ENCODE measurements at places on chromosomes 16 and 17. TPM values are rescaled to one million over a fixed set of nuclear protein-coding genes. Genes with fewer than 3 reads are reported as not detected.

Gene G6PC1
- not detected for polyA plus RNA-seq

DNA sequence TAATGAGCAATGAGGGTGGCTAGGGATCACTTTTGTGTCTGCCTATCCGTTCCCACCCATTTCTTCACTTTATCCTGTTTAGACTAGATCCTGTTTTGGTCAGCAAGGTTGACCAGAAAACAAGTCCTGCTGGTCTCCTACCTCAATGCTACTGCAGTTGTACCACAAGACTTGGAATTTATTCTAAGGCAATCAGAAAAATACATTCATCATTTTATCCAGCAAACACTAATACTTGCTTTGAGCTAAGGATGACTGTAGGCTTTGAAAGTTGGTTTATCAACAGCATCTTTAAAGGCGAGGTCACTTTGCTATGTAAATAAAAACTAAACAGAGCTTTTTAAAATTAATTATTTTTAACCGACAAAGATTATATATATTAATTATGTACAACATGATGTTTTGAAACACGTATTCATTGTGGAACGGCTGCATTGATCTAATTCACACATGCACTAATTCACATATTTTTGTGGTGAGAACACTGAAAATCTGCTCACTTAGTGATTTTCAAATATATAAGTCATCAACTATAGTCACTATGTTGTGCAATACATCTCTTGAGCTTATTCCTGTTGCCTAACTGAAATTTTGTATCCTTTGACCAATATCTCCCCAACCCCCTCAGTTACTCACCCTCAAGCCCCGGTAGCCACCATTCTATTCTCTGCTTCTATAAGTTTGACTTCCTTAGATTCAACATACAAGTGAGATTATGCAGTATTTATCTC lies 125.9 kb upstream of the HS3ST3A1 start:
- peak; percentile 36 for DNase-seq

DNA sequence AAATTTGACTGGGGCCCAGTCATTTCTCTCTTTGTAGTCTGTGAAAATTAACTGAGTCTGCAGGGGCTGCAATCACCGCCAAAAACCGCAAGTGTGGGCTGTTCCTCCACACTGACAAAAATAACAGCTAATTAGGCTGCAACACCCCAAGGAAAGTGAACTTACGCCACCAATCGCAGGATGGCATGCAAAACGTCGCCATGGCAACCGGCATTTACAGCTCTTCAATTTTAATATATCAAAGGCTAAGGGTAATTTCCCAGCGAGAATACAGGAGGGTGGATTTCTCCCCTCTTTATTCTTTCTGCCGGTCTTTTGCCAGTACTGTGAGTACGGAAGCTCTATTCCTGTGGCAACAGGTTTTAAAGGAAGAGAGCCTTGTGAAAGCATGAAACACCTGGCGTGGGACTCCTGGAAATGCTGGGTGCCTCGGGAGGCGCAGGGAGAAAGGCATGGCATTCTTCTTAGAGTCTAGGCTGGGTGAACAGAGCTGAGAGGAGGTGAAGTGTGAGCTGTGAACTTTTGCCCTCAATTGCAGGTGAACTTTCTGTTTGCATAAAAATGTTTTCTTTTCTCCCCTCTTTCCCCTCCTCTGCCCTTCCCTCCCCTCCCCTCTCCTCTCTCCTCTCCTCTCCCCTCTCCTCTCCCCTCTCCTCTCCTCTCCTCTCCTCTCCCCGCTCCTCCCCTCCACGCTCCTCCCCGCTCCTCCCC lies 399.7 kb downstream of the XYLT1 start:
- no peak for DNase-seq

Gene CDRT15L2
- not detected for polyA plus RNA-seq

Gene MKS1
- polyA plus RNA-seq: 14.1 TPM

GRCh38 chr17:27805520-27806146 lies 5.3 kb upstream of the NOS2 start:
- DNase-seq: peak; percentile 21

DNA sequence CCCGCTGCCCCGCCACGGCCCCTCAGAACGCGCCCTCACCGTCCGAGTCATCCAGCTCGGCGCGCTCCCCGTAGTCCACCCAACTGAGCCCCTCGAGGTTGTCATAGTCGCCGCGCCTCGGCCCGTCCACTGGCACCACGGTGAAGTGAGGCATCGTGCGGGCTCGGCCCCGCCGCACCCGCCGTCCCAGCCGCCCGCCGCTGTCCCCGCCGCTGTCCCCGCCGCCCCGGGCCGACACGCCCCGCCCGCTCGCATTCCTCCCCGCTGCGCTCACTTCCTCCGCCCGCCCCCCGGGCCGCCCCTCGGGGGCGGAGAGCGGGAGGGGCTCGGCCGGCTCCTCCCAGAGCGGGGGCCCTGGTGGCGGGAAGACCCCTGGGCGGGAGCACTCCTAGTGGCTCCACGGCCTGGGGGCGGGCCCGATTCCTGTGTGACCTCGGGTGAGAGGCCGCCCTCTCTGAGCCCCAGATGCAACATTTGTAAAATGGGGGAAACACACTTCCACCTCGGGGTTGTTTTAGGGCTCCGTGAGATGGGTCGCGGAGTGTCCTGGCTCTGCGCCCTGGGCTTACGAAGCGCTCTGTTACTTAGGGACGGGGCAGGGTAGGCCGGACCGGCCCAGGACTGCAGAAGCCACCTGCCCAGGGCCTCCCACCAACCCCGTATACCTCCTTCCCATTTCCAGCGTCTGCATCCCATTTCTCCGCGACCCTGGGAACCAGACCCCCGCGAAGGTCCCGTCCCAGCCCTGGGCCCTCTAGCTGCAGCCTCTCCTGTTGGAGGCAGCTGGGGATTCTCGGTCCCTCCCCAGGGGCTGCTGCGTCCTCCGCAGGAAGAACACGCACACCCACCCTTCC lies at the start of gene SLC12A4:
TSS of gene SLC12A4 (minus strand) at position 238 of the 854 bp plus-strand sequence. CDS start at position 154, 84 bp downstream.
- peak; percentile 18 for DNase-seq

GRCh38 chr16:64375391-64375980 lies 746.4 kb downstream of the CDH11 start:
- no peak for DNase-seq

GRCh38 chr17:81733507-81734404 lies 21.7 kb downstream of the SLC25A10 start:
- DNase-seq: no peak

DNA sequence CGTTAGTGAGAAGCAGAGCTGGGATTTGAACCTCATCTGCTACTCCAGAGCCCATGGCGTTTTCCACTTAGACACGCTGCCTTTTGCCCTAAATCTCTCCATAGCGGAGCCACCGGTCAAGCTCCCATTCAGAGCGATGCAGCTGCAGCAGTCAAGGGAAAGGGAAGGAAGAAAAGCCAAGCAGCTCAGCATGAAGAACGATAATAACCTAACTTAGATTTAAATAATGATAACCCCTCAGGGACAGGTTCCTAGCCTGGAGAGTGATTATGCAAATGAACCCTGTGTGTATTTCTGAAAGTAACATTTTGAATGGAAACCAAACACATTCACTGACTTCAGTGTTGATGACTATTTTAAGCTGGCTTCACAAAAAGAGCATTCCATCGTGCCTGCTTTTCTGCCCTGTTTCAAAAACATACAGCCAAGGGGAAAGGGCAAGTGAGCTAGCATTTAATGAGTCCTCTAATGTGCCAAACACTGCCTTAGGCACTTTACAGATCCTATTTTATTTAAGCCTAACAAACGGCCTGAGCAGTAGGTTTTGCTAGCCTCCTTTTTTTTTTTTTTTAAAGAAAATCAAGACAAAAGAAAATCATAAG lies 798.3 kb downstream of the CDH8 start:
- DNase-seq: no peak

Gene PHLPP2
- 7.9 TPM for polyA plus RNA-seq

Gene SCNN1B
- polyA plus RNA-seq: not detected

Gene APOH
- not detected for polyA plus RNA-seq

Gene SMIM36
- not detected for polyA plus RNA-seq

- no peak for DNase-seq
Observed at GRCh38 chr16:46689365-46690280, at the start of gene ORC6. TSS of gene ORC6 (plus strand) at chr16:46689659. CDS start at chr16:46689706, 47 bp downstream.

Gene GDPD1
- 0.86 TPM for polyA plus RNA-seq

DNA sequence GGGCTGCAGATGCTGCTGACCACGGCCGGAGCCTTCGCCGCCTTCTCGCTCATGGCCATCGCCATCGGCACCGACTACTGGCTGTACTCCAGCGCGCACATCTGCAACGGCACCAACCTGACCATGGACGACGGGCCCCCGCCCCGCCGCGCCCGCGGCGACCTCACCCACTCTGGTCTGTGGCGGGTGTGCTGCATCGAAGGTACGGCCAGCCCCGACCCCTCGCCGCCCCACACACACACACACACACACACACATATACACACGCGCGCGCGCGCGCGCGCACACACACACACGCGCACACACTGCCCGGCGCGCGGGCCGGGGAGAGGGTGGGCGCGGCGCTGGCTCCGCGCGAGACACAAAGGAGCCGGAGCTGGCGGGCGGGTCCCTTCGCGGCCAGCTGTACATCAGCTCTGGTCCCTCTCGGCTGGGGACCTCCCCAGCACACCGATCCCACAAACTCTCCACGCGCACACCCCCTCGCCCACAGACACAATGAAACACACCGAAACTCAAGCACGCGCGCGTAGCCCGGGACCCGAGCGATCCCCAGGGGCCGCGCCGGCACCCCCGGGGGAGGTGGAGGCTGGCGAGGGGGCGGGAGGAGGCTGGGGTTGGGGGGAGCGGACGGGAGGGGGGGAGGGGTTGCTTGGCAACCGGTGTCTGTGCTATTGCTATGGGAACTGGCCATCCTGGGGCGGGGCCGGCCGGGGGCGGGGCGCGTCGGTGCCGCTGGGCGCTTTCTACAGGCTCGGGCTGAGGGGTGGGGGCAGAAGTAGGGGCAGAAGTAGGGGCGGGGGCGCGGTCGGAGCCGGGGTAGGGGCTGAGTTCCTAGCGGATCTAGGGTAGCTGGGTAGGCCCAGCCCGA lies 658 bp downstream of the CACNG4 start:
- no peak for DNase-seq

DNA sequence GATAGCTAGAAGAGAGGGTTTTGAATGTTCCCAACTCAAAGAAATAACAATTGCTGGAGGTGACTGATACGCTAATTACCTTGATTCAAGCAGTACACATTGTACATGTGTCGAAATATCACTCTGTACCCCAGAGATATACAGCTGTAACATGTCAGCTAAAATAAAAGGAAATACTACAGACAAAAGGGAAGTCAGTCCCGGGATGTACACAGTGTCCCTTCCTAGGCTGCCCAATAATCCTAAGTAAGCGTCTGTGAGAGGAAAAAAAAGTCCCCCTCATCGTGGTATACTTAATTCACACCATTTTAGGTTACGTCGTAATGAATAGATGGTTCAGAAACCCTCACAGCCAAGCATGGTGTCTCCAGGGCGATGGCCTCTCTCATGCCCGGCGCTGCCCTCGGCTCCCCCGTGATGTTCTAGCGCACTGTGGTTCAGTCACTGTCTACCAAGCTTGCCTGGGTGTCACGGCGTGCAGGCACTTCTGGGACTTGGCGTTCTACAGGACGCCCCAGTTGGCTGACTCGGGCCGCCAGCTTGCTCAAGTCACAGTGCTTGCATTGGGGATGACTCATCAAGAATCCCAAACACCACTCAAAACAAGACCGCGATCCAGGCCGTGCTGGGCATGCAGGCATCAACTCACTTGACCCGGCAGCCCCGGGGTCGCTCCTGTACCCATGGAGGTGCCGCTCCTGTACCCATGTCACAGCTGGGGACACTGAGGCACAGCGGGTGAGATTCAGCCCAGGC lies 27.6 kb downstream of the CCDC40 start:
- DNase-seq: no peak

Data from BJ (cell line).